ENCODE measurements at places on chromosomes 6 and 20. TPM values are rescaled to one million over a fixed set of nuclear protein-coding genes. Genes with fewer than 3 reads are reported as not detected.
A peak's percentile ranks its signal among the peaks of the same experiment; 100 is the strongest.

TCP11 gene
- total RNA-seq = not detected

CST4 gene
- not detected for total RNA-seq

DNA sequence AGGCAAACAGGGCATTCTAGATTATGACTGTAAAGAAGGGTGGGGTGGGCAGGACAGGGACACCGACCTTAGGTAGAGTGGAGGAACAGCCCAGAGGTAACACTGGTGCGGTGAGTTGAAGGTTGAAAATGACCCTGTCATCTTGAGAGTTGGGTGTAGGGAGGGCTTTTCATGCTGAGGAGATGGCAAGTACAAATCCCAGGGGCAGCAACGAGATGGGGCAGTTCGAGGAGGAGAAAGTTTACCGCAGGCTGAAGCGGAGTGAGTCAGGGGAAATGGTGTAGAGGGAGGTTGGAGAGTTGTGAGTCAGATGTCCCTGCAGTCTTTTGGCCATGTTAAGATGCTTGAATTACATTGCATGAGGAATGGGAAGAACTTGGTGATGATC, 101.1 kb downstream of the HIVEP1 start:
- no peak for DNase-seq

- no peak for DNase-seq
These were observed 78.0 kb upstream of the GATA5 start for GRCh38 chr20:62553838-62554161.

STMN3 gene
- total RNA-seq = 7.1 TPM

DNA sequence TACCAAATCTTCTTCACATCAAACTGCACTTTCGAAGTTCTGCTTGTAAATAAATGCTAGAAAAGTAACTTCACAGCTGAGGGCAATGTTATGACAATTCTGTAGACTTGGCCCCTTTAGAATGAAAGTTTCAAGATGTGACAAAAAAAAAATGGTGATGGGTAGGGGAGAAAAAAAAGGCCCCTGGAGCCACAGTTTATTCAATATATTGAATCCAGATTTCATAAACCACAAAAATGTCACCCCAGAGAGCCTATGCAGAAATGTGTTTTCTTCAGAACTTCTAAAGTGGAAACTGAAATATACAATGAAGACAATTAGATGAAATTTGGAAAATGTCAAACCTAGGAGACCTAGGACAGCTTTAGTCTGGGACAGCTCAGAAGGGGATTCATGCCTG, 143.1 kb downstream of the EDN3 start:
- DNase-seq = no peak

DNA sequence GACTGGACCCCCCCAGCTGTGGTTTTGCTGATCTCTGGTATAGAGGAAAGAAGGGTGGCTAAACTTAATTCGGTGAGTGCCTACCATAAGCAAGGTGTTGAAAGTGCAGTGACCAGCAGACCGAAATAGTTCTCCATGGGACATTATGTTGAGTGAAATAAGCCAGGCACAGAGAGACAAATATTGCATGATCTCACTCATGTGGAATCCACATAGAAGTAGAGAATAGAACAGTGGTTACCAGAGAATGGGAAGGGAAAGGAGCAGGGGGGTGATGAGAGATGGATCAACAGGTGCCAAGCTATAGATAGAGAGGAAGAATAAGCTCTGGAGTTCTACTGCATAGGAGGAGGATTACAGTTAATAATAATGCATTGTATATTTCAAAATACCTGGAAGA, 9.7 kb upstream of the GCNT2 start:
- DNase-seq = no peak

ID4 gene
- total RNA-seq = 1.6 TPM

SH3BGRL2 gene
- total RNA-seq = 7.9 TPM

DNA sequence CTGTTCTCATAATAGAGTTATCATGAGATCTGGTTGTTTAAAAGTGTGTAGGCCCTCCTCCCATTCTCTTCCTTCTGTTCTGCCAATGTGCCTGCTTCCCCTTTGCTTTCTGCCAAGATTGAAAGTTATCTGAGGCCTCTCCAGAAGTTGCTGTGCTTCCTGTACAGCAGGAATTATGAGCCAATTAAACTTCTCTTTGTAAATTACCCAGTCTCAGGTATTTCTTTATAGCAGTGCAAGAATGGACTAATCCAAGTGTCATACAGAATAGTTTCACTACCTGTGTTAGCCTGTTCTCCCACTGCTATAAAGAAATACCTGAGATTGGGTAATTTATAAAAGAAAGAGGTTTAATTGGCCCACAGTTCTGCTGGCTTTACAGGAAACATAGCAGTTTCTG, 100.0 kb downstream of the CD24 start:
- DNase-seq = no peak

KIF25 gene
- not detected for total RNA-seq

DNA sequence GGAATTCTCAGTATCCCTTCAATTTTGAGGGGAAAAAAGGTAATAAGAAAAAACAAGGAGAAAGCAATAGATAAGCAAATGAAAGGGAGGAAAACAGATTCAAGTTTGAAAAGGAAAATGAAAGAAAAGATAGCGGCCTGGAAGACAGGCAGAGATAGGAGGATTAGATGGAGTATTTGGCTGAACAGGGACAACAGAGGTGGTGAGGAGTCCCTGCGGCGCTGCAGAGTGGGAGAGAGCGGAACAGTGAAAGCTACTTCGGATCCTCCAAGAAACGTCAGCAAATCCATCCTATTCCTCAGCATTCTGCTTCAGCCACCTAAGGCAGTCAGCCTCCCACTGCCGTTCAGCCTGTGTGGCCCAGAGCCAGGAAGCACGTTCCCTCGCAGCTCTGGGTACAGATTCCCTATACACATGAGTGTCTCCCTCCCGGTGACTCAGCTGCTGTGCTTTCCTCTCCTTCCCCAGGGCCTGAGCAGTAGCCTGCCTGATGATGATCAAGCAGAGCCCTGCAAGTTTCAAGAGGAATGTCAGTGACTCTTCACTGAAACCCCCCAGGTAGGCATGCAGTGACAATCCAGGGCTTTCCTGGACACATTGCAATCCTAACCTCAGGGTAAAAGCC, 43.4 kb upstream of the CDYL start:
- peak; percentile 70 for DNase-seq

DNA sequence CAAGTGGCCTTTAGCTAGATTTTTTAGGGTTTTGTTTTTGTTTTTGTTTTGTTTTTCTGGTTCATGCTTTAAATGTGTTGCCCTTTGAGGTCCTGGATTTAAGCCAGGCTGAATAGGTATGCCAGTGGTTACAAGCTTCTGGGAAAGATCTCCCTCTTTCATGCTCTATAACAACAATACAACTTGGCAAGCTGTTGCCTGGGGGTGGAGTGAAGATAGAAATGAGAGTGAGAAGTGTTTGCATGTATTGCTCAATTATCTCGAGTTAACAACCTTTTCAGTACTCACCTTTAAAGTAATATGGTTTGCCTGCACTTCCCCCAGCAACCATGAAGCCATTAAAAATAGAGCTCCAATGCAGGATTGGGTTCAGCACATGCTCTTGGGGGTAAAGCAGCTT, 19.2 kb upstream of the HAO1 start:
- DNase-seq = no peak

GRCh38 chr6:88360203-88360797, 194.2 kb upstream of the CNR1 start:
- DNase-seq = no peak

GRCh38 chr20:41570557-41570956, 47.6 kb downstream of the CHD6 start:
- no peak for DNase-seq

DNA sequence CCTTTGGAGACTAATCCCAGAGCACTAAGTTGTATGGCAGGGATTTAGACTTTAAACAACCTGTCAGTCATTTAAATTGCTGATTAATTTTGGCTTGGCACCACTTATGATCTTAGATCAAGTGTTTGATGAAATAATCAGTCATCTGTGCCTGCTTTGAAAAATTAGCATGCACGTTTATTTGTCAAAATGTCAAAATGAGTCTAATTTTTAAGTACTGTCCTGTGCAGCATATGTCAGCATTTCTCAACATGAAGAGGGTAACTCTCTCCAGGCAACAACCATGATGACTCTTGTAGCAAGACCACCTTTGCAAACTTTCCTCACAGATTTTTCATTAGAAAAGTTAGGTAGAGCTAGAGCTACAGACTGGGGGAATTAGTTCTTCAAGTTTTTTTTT, 155.7 kb upstream of the GJE1 start:
- DNase-seq = no peak

DNA sequence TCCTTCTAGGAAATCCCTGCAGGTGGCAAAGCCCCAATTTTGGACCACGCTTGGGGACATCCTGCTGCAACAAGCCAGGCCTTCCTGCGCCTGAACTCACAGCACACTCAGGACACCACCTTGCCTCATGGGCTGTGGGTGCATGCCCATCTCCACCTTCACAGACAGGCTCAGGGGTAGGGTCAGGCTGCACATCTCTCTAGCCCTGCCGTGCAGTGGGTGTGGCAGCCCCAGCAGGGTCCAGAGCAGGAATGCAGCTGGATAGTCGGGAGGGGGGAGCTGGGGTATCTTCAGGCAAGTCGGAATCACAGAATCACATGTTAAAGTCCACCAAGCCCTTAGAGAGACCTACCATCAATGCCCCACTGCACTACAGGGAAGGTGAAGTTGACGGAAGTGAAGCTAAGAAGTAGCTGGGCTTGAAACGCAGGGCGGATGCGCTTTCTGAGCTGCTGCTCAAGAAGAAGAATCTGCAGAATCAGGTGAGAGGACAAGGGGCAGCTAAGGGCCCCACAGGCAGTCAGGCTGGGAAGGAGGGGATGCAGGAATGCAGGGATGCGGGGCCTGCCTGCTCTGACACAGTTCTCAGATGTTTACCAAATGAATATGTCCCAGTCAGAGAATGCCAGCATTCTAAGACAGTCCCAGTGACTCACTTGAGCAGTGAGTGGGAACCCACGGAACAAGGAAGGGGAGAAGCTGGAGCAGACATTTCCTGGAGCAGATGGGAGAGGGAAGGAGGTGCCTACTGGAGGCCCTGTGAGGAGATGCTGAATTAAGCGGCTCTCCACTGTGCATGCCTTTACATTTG, 11.3 kb downstream of the SERPINB6 start:
- DNase-seq = no peak

- no peak for DNase-seq
These were observed 540.7 kb upstream of the BTBD3 start for GRCh38 chr20:11376998-11377397.

FOXP4 gene
- total RNA-seq = 13.9 TPM

CGA gene
- 0.49 TPM for total RNA-seq

DNA sequence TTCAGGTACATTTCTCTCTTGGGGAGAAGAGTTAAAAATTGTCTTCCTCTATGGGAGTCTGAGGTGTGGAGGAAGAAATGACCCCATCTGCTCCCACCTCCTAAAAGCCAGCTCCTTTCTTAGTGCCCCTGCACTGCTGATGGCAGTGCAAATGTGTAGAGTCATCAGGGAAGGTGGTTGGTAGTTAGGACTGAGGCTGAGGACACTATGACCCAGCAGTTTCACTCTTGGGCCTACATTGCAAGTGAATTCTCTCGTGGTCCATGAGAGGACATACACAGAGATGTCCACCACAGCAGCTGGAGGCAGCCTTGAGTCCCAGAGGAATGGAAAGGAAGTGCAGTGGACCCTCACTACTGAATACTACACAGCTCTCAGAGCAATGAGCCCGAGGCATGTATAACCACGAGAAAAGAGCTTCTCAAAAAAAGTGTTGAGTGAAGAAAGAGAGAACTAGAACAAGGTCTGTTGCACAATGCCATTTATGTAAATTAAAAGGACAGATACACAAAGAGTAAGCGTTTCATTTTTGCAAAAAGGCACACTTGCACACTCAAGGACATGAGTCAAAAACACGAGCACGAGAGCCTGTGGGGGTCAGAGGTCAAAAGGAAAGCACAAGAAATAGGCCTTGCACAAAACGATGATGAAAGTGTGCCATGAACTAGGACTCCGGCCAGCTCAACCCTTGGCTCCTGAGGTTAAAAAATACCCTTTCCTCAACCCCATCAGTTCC, 308.2 kb upstream of the PRND start:
- no peak for DNase-seq

DNA sequence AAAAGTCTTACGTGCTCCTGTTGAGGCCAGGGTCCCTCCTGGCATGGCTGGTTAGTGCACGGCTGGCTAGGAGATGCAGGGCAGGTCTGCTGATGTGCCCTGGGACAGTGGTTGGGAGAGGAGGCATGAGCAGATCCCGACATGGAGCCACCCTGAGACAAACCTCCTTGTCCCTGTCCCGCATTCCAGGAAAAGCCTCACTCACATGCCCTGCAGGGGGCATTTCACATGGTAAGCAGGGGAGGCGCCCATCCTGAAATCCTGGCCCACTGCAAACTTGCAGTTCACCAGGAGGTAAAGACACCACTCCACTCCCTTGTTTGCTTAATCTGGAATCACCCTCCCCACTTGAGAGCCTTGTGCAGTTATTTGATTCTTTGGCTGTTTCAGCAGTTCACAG, 116.7 kb upstream of the SLC24A3 start:
- no peak for DNase-seq

GRCh38 chr20:45919542-45920399, 7.8 kb upstream of the PLTP start:
- peak; percentile 89 for DNase-seq

Measured in Right ventricle myocardium inferior (tissue), 1 donor.